Activated naive CD4-positive, alpha-beta T cell treated with anti-CD3 and anti-CD28 coated beads for 36 hours (primary cell): ENCODE measurements at places on chromosomes 11 and 22. TPM values are rescaled to one million over a fixed set of nuclear protein-coding genes. Genes with fewer than 3 reads are reported as not detected.

C11orf87 gene
- total RNA-seq = not detected

POLD4 gene
- total RNA-seq = 40.7 TPM

TMPRSS6 gene
- 10.9 TPM for total RNA-seq

FAM227A gene
- 0.35 TPM for total RNA-seq

MTFP1 gene
- 36.6 TPM for total RNA-seq

SMC1B gene
- total RNA-seq = 1.3 TPM

DNA sequence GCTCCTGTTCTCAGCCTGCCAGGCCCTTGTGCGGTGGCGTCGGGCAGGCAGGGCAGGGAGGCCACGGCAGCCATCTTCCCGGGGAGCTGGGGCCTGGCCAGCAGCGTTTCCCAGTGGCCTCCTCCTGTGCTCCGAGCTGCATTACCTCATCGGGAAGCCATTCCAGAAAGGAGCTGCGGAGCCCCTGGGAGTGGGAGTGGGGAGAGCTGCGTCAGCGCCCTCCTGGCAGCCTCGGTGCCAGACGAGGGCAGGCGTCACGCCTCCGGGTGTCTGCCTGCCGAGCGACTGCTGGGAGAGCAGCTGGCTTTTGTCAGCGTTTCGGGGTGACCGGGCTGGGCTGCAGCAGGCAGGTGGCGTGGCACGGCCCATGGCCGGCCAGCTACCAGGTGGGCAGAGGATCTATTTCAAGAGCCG lies 30.9 kb upstream of the WNT7B start:
- no peak for DNase-seq

DNA sequence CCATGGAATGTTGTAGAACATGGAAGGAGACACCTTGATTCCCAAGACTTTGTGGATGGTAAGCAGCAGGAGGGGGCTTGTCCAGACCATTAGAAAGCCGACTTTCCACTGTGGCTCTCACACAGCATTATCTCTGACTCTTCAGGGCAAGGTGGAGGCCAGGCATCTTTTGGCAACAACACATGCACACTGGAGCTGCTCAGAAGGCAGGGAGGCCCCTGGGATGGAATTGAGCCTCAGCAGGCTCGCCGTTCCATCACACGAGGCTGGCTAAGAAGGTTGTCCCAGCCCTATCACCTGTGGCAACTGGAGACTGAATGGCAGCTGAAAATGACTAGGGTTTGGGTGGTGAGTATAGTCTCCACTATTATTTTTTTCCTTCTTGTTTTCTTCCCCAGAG lies 76.3 kb upstream of the TMEM45B start:
- DNase-seq = no peak

GRCh38 chr22:30015846-30016245 lies 64.4 kb upstream of the HORMAD2 start:
- DNase-seq = no peak

- DNase-seq = no peak
Measured at GRCh38 chr11:13341026-13341425, 63.4 kb downstream of the BMAL1 start.

- DNase-seq = peak; percentile 18
Measured at GRCh38 chr11:116930586-116930985, 93.2 kb upstream of the APOA1 start.

DNA sequence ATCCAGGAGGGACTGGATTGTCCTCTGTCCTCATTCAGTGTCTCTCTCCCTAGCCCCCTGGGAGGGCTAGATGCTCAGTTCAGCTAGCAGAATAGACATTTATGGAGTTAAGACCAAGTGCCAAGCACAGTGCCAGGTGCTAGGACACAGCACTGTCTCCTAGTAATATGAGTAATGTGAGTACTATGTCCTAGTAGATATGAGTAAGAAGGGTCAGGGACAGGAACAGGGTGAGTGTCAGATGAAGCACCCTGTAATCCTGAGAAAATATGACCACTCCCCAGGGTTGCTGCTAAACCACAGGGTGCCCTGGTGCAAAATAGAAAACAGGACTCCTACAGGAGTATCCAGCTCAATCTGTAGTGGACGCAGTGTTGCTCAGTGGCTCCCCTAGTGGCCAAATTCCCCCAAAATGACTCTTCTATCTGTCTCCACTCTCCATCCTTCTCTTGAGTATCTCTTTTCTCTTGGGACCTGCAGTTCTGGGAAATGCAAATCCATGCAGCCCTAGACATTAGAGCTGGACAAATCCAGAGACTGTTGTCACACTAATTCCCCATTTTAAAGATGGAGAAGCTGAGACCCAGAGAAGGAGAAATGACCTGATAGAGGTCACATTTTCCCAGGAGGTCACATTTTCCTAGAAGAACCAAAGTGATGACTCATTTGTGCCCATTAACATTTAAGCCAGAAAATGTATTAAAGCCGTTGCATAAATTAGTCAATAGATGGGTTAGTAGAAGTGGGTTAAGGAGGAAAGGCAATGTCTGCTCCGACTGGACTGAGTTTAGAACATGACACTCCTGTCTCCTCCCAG lies 214.3 kb downstream of the NXPE2 start:
- DNase-seq = peak; percentile 20

- DNase-seq = no peak
Measured at GRCh38 chr11:126181939-126182730, 29.3 kb downstream of the RPUSD4 start.

DNA sequence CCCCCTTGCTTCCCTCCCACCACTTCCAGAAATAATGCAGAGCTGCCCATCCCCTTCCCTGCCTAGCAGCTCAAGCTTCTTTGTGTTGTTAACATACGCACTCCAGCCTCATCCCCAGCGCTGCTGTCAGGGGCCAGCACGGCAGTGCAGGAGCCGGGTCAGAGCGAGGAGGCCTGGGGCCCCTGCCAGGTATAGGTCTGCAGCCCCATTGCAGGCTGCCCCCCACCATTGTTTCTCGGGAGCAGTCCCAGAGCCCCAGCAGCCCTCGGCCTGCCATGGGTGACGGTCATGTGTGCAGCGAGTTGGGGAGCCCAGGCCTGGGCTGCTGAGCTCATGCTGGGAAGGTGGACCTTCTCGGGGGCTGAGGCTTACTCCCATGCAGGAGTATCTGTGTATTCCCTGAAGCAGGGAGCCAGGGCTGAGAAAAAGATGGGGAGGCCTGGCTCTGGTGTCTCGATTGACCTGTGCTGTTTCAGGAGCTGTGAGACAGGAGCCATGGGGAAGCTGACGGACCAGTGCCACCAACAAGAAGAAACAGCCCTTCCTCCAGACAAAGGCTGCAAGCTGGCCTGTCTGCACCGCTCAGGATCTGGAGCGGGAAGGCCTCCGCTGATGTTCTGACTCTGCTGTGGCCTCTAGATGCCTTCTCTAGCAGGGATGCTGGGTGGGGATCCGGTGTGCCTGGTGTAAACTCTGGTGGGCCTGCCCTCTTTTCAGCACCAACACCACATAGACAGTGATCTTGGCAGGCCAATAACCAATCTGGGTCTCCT lies 220.5 kb upstream of the B3GAT1 start:
- no peak for DNase-seq

DNA sequence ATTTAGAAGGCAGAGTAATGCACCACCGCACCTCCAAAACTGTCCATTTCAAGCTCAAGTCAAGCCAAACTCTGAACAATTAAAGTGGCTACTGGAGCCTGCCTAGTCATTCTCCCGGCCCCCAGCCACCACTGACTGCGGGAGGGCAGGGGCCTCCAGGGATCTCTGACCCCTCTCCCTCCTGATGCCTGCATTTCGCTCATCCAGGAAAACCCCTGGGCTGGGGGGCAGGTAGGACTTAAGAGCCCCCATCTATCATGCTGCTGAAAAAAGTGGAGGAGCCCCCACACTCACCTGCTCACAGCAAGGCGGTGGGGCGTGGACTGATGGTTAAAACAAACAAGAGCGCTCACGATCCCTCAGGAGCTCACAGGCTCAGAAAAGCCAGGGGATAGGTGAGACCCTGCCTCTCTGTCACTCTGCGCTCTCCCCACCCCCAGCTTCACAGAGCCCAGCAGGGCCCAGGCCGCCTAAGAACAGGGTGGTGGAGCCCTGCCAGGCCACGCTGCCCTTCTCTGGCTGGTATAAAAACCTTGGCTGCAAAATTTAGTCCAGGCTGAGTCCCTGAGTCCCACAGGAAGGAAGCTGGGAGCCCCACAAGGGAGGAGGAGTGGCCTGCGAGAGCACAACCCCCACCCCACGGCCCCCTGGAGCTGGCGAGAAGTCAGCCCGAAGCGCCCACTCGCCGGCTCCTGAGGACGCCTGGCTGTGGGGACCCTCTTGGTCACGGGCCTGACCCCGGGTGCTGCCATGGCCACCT lies 21.0 kb upstream of the MOB2 start:
- no peak for DNase-seq

DNA sequence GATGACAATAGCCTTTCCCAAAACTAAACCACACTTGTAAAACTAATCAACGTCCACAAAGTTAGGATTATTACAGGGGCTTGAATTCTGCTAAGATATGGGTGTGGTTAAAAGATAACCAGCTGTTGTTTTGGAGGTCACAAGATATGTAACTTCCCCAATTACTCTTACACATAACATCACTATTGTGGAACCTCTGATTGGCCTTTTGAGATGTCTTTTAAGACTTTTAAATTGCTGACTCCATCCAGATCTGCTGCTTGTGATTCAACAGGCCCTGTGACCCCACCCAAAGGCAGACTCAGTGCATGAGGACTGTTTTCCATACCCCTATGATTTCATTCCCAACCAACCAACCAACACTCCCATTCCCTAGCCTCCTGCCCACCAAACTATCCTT lies 893.9 kb downstream of the OPCML start:
- no peak for DNase-seq

DNA sequence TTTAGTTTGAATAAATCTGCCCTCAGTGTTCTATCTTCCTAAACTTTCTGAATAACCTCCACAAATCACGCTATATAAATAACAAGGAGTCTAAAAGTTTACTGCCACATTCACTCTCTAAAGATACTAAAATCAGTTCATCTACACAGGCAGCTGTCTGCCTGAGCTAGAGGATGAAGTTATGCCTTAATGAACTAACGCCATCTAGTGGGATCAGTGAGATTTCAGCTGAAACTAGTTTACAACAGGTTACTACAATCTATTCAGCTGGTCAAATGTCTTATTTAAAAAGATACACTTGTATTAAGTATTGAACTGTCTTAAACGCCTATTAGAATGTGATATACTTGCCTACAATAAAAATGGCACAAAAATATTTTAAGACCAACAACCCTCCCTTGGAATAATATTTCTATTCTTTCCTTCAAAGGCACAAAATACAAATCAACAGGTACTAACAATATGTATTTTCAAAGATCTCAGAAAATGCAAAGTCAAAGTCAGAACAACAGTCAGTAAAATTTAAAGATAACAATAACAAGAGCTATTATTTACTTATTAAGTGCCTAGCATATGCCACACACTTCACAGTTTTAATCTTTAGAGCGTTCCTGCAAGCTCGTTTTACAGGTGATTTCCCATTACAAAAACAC lies 84.1 kb downstream of the LARGE2 start:
- DNase-seq = peak; percentile 14

- no peak for DNase-seq
Measured at GRCh38 chr22:31615491-31615860, 46.5 kb downstream of the PISD start.

- DNase-seq = no peak
Measured at GRCh38 chr11:1291295-1292017, 18.0 kb downstream of the TOLLIP start.

GRCh38 chr22:23070418-23071229 lies at the start of gene GNAZ:
Gene GNAZ, plus strand, starts transcription at chr22:23070519. Its CDS starts 25,177 bp downstream, at chr22:23095696.
- peak; percentile 16 for DNase-seq

DNA sequence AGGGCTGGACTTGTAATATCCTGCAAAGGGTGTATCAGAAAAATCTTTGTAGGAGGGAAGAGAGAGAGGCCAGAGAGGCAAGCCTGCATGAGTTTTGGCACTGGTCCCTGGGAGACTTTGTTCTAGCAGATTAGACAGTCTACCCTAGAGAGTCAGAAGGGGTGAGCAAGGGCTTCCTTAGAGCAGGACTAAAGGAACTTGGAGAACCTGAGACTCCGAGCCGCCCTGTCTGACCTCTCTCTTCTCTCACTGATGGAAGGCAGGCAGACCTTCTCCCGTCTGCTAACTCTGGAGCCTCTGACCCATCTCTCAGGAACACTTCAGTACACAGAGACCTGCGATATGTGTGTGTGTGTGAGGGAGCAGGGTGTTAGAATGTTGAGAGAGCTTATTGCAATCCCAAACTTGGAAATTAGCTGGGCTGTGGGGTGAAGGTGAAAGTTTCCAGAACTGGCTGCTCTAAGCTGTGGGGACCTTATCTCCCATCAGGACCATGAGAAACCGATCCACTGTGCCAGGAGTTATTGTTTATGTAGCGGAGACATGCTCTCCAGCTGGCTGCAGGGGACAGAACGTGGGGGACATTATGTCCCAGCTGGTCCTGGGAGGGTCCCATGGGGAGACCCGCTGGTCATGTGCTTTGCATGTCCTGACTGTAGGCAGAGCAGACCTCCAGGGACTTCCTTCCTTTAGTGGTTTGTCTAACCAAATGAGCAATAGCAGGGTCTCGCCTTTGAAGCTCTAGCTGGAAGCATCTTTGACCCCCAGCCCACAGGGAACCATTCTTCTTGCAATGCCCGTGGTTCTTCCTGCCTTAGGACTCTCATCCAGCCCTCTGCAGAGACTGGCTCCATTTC lies 51.1 kb downstream of the TIMP3 start:
- DNase-seq = no peak

DNA sequence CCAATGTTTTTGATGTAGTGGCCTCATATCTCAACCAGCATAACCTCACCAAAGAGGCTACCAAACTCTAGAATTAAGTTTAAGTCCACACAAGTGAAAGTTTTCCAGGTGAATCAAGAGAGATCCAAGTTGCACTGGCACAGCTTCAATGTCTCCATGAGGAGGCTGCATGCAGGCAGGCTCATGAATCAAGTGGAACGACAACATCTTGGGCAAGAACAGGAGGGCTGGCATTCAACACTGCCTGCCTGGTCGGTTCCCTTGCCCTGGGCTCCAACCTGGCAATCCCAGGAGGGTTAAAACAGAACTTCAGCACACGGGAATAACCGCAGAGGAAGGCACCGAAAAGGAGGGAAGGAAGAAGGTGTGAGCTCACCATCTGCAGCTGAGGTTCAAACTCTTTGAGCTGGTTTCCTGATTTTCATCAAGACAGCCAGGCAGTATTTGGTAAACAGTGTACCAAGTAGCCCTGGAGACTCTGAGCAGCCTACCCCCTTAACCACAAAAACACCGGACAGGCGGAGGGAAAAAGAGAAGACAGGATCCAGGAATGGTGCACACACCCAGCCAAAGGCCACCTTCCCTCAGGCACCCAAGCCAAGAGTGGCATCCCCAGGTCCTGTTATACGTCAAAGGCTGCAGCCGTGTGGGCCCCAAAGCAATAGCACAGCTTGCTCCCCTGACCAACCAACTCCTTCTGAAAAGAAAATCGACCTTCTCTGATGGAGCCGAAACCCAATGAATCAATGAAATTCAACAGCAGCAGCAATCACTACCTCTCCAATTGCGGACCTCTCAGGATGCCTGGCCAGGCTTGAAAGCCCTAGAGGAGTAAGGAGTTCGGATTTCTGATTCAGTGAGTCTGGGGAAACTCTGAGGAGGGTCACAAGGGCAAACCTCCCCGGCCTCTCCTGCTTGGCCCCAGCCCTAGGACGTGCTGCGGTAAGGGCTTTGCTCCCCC lies 1.3 kb downstream of the PACSIN2 start:
- DNase-seq = peak; percentile 34

DNA sequence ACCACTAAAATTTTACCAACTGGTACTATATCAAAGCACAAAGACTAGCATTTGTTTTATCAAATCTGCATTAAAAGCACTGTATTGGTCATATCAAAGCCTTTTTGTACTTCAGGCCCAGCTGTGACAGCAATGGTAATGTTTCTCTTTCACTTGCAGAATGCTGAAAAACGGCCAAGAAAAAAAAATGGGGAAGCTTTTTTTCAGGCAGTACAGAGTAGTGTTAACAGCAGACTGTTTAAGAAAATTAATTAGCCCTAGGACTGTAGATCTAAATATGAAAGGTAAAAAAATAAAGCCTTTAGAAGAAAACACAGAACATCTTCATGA lies 33.3 kb downstream of the DENND5A start:
- peak; percentile 27 for DNase-seq
